ENCODE measurements at places on chromosomes 2 and 18.

- DNase-seq, result no peak
Observed at GRCh38 chr2:64858541-64859311, 130.5 kb upstream of the SLC1A4 start.

DNA sequence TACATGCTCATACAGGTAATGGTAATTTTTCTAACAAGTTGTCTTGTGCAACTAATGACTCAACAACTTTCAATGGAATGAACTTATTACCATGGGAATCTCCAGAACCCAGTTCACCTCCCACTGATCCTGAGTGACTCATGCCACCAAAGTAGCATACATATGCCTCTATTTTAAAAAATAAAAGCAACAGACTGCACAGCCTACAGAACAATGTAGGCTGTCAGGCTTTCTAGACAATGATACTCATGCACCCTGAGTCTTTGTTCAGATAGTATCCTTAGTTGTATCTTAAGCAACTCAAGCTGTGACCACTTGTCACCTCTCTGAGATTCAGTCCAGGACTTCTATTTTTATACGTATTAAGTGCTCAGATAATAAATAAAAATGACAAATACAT lies 531.0 kb upstream of the SETBP1 start:
- DNase-seq, result peak; percentile 92

DNA sequence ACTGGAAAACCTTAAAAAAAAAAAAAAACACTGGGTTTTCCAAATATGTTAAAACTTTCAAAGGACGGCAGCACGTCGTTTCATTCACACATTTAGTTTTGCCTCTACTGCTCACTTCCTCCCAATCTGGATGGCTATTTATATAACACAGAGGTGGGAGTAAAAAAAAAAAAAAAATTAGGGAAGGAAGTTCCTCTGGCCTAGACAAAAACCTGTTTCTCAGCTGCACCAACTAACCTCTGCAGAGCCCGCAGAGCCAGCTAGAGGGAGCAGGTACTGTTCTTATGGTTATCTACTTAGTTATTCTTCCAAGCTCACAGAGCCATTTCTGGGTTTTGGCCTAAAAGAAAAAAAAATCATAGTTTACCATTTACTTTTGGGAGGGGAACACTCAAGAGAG lies 28.1 kb downstream of the SLC1A4 start:
- no peak for DNase-seq

DNA sequence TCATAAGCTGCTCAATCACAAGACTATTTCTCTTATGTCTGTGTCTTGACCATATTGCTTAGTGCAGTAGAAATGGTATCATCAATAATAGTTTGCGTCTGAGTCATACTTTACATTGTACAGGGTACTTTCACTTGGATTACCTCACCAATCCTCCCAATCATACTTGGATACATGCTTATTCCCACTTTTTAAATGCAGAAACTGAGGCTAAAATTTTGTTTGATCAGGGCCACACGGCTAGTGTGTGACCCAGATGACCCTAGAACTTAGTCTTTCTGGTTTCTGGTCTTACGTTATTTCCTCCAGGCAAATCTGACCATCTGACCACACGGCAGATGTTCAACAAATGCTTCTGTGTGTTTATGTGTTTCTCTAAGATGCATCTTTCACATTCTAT lies 23.8 kb upstream of the CCL20 start:
- peak; percentile 58 for DNase-seq

DNA sequence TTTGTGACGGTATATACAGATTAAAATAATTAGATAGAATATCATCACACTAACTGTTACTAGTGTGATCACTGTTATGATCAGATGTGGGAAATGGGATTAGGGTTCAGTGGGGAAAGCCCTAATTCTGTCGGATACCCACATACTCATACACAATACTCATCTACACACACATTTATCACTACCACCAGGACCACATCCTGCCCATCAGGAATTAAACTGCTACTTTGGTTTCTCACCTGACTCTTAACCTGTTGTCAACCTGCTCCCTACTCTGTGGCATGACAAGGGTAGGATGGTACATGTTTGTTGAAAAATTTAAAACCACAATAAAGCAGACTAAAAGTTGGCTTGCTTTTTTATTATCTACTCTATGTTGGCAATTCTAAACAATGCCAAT lies 24.8 kb upstream of the CYP26B1 start:
- DNase-seq, result no peak

GRCh38 chr2:3647246-3647645 lies 10.8 kb upstream of the ALLC start:
- no peak for DNase-seq

DNA sequence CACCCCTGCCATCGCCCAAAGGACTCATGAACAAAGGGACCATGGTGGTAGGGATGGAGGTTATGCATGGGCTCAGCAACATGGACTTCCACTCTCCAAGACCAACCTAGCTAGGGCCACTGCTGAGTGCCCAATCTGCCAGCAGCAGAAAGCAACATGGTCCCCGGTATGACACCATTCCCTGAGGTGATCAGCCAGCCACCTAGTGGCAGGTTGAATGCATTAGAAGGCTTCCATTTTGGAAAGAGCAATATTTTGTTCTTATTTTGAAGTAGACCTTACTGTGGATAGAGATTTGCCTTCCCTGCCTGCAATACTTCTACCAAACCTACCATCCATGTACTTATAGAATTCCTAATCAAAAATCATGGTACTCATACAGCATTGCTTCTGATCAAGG lies 99.8 kb downstream of the METTL4 start:
- DNase-seq, result no peak

DNA sequence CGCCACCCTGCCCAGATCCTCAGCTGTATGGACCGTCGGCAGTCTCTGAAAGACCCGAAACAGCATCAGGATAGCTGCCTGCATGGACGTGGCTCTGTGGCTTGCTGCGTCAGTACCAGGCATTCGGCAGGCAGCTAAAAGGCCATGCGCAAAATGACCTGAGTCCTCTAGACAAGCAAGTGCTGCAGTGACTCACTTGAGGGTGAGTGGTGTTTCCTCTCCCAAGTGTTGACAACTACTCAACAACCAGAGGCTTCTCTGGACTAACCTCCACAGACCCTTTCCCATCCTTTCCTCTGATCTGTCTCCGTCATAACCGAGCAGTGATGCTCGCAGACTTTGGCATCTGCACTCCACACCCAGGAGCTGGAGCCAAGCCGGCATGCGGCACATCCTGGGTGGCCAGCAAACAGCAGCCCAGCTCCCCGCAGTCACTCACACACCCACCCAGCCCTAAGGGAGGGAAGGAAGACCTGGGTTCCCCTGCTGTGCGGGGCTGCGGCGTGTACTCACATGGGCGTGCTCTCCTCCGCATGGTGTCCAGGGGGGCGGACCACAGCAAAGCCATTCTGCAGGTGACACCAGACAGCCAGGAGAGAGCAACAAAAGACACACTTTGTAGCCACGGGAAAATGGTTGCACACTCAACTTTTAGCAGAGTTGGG lies 239.3 kb downstream of the TWIST2 start:
- peak; percentile 31 for DNase-seq

DNA sequence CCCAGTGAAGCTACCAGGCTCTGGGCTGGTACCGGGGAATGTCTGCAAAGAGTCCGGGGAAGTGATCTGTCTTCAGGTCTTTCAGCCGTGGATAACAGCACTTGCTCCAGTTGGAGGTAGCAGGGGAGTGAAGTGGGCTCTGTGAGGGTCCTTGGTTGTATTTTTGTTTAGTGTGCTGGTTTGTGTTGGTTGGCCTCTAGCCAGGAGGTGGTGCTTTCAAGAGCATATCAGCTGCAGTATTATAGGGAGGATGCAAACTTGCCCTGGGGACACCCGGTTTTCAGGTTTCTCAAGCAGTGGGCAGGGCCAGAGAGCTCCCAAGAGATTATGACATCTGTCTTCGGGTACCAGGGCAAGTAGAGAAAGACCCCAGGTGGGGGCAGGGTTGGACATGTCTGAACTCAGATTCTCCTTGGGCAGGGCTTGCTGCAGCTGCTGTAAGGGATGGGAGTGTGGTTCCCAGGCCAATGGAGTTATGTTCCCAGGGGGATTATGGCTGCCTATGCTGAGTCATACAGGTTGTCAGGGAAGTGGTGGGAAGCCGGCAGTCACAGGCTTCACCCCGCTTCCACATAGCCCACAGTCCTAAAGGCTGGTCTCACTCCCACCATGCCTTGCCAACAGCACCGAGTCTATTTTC lies 34.4 kb downstream of the ACAA2 start:
- peak; percentile 77 for DNase-seq

DNA sequence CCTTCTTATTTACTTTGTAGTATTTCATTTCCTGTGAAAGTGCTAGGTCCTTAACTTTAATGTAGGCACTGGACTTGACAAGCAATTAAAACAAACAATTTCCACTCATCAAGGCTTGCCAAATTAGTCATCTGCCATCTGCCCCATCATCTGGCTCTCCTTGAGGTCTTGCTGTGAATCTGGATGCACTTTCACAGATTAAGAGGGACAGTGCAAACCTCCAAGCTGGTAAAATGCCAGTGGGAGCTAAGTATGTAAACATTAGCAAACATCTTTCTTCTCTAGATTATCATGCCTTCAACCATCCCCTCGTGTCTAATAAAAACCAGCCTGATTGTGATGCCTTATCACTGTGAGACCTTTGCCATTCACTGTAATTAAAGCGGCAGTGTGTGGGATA lies 402.9 kb downstream of the ERBB4 start:
- DNase-seq, result peak; percentile 60

- no peak for DNase-seq
Observed at GRCh38 chr2:227004482-227004881, 159.5 kb downstream of the COL4A4 start.

- DNase-seq, result no peak
Observed at GRCh38 chr2:58645017-58645416, 403.9 kb upstream of the FANCL start.

DNA sequence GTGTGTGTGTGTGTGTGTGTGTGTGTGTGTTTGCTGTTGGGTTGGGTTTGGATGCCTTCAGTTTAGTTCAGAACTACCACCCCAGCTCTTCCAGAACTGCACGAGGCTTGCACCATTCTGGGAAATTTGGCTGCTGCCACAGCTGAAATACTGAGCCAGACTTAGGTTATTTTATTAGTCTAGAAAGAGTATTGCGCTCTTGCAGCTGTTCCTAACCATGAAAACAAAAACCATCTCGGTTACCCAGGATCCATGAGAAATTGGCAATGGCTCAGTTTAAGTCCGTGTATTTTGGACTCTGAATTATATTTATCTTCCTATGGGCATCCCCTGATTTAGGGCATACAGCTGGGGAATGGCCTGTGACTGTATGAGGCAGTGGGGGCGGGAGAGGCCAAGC lies 83.2 kb downstream of the TANC1 start:
- no peak for DNase-seq

- DNase-seq, result no peak
Observed at GRCh38 chr2:240780023-240780700, 39.9 kb downstream of the KIF1A start.

DNA sequence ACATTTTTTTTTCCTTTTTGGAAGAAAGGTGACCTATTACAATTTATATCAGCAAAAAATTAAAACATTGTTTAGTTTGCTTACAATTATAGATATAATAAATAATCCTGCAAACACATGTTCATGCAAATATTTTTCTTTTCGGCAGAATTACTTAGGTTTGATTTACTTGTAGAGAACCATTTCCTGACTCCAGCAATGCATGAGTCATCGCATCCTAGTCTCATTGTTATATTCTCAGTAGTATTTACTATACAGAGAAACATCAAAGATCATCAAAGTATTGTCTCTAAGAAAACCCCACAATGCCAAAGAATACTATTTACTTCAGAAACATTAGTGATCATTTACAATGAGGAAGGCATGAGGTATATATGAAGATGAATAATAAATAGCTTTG lies 40.4 kb upstream of the MTIF2 start:
- DNase-seq, result peak; percentile 75

DNA sequence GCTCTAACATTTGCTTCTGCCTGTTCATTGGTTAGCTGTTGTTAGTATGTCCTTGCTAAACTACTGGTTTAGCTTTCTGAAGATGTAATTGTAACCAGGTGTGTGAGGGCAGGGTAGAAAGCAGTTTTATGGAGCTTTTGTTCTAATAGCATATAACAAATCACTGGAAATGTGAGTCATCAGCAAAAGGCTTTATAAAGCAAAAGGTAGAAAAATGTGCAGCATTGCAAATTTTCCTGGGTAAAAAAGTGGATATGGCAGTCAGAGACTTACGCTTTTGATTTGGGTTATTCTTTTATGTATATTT lies 85.3 kb downstream of the ZNF407 start:
- DNase-seq, result peak; percentile 22

DNA sequence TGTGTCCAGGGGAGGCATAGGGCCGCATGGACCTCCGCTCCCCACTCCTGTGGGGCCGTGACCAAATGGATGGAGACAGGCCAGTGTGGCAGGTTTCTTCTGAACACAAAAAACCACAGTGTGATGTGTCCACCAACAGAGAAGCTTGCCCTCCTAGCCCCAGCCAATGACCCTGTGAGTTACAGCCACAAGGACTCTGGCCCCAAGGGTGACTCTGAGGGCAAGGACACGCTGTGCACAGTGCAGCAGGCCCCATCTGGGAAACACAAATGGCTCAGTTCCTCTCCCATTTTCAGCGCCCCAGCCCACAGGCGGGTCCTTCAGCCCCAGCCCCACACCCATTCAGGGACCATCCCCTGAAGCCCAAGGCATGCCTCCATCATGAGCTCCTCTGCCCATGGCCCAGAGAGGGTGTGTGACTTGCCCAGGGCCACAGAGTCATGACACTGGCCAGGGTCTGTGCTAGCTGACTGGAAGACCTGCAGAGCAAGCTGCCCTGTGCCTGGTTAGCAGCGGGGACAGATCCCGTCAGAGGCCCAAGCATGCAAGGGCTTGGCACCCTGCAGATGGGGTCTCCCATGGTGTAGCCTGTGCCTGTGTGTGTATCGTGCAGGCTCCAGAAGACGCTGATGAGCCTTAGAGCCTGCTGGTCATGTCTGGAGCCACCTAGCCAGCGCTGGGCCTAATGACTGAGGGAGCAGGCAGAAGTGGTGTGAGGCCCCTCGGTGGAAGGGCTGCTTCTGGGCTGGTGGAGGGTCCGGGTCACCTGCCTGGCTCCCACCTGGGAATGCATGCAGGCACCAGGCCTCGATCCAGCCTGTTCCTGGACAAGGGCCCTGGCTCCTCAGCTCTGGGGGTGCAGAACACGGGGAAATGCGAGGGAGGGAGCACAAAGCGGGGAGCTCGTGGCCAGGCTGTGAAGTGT lies 47.7 kb downstream of the HS6ST1 start:
- DNase-seq, result no peak

- no peak for DNase-seq
Observed at GRCh38 chr2:154603682-154604081, 94.8 kb upstream of the KCNJ3 start.

DNA sequence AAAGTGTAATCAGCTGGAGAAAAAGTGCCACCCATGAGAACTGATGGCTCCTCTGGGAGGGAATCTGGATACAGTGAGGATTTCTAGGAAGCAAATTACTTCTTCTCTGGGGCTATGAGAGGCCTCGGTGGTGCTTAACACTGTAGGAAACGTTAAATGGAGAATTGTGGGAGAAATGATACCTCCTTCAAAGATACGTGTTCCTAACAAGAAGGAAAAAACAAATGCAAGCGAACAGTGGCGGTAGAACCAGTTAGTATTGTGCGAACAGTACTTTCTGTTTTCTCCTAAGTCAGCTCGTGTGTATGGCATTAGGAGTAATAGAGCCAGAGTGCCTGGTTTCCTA lies 587 bp upstream of the MTIF2 start:
- no peak for DNase-seq
